Effector CD4-positive, alpha-beta T cell (primary cell): ENCODE measurements at places on chromosomes 11 and 22.

GRCh38 chr11:61531044-61531443 lies 22.5 kb downstream of the LRRC10B start:
- DNase-seq, result no peak

DNA sequence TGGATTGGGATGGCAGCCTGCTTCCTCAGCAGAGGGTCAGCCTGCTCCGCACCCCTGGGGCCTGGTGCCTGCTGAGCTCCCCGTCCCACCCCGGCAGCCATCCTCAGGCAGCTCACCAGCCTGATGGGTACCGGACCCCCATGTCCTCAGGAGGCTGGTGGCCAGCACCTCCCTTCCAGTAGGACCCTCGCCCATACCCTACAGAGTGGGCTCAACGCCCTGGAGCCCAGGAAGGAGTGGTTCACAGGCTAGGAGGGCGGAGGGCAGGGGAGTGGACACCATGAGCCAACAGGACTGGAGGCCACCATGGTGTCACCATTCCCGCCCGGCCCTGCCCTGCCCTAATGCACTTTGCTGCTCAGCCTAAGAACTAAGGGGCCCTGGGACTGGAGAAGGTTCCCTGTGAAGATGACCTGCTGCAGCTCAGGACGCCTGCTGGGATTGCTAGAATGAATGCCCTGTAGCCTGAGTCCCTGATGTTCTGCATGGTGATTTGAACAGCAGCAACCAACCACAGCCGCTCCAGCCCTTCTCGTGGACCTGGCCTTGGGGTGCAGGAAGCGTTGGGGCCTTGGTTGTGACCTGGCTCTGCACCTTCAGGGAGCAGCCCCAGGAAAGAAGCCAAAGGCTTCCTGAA lies 1080.8 kb downstream of the BRD1 start:
- DNase-seq, result no peak

DNA sequence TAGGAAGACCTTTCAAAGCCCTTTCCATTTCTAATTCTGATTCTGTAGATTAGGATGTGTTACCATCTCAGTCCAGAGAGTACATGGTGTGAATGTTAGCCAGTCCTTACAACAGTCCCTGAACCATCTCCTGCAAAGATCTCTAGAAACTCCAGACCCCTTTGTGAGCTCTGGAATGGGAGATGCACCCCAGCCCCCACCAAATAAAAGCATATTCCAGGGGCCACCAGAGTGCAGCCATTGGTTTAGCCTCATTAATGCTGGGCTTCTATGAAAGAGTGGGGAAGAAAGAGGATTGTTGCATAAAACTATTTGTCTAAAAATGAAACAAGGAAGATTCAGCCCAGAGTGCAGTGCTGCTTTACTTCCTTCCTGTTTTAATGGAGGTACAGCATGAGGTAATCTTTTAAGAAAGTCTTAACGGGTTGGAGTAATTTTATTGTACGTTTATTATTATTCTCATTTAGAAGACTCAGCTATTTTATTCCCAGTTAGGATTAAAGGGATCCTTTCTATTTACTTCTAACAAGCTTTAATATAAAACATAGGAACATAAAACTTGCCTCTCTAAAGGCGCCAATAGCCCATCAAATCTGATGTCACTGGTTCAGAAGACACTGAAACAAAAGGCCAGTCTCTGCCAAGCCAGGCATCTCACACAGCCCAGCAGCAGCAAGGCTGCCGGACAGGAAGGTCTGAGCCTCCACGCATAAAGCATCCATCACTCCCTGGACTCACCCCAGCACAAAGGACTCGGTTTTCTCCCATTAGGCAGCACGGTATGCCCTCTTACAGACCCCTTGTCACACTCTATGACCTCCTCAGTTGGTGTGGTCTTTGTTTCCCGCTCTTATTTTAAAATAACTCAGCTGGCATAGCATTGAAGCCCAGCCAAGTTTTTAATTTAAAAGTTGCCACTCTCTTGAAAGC lies 203.9 kb upstream of the BLID start:
- DNase-seq, result no peak

GRCh38 chr11:120229451-120230424 lies 10.2 kb upstream of the POU2F3 start:
- DNase-seq, result no peak

DNA sequence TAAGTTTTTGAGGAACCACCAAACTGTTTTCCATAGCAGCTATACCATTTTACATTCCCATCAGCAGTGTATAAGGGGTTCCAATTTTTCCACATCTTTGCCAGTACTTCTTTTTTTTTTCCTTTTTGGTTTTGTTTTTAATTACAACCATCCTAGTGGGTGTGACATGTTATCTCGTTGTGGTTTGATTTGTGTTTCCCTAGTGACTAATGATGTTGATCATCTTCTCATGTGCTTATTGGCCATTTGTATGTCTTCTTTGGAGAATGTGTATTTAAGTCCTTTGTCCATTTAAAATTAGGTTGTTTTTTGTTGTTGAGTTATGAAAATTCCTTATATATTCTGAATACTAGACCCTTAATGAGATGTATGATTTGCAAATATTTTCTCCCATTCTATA lies 59.3 kb downstream of the STIM1 start:
- DNase-seq, result no peak

- DNase-seq, result no peak
Measured at GRCh38 chr22:24972369-24972768, 19.9 kb downstream of the KIAA1671 start.

- no peak for DNase-seq
Measured at GRCh38 chr11:61356706-61357105, 5.0 kb downstream of the CYB561A3 start.
